ENCODE measurements at places on chromosomes 3 and 15.

DNA sequence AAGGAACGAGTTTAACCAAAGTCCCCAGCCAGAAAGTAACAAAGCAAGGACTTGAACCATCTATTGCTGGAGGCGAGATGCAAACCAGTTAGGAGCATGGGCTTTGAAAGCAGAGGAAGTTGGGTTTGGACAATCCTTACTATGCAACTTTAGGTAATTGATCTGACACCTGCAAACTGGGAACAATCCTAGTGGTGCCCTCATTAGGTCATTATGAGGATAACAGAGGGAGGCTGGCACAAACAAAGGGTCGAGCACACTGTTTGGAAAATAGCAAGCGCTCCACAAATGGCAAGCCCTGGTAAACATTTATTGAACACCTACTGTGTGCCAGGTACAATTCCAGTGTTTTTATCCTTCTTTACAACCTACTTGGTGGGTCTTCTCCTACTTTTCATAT lies 45.6 kb downstream of the WNT5A start:
- H3K27me3 ChIP-seq, result no peaks in the 10 kb centered on the region
- no peak overlapping the region for H3K27ac ChIP-seq
- H3K36me3 ChIP-seq, result no peaks in the 10 kb centered on the region
- DNase-seq, result no peak
- no peaks in the 10 kb centered on the region for H3K4me1 ChIP-seq
- H3K4me3 ChIP-seq, result no peak overlapping the region

GRCh38 chr15:84917452-84917851 lies 33.0 kb downstream of the SLC28A1 start:
- H3K27ac ChIP-seq, result no peak overlapping the region
- H3K4me3 ChIP-seq, result no peak overlapping the region
- no peaks in the 10 kb centered on the region for H3K36me3 ChIP-seq
- peaks cover 4% of the 10 kb centered on the region for H3K4me1 ChIP-seq

DNA sequence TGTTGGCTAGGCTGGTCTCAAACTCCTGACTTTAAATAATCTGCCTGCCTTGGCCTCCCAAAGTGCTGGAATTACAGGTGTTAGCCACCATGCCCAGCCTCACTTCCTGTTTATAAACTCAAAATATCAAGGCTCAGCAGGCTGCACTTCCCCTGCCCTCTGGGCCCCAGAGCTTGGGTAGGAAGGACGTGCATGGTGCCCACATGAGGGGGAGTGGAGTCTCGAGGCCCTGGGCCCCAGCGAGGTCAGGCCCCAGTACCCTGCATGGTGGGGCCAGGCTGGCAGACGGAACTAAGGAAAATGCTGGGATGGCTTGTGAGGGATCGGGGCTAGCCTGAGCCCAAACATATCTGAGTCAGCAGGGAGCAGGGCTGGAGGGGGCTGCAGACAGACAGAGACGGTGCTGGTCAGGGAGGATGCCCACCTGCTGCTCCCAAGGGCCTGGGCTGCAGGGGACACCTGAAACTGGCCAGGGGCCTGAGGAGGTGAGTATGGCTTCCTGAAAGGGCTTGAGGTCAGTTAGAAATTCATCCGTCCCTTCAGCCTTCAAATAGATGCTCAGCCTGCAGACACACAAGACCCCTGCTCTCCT lies 5.1 kb downstream of the SPTBN5 start:
- no peaks in the 10 kb centered on the region for H3K27me3 ChIP-seq
- H3K4me3 ChIP-seq, result no peak overlapping the region
- H3K4me1 ChIP-seq, result no peaks in the 10 kb centered on the region
- no peak for DNase-seq
- H3K27ac ChIP-seq, result no peak overlapping the region
- H3K36me3 ChIP-seq, result no peaks in the 10 kb centered on the region

- H3K27ac ChIP-seq, result no peak overlapping the region
- no peak for DNase-seq
- no peaks in the 10 kb centered on the region for H3K27me3 ChIP-seq
- no peak overlapping the region for H3K4me3 ChIP-seq
- H3K4me1 ChIP-seq, result no peaks in the 10 kb centered on the region
Observed at GRCh38 chr3:184780981-184781515, 30.9 kb upstream of the VPS8 start.

- H3K4me3 ChIP-seq, result no peak overlapping the region
- no peaks in the 10 kb centered on the region for H3K4me1 ChIP-seq
- no peak overlapping the region for H3K27ac ChIP-seq
Observed at GRCh38 chr3:141934354-141934753, 57.9 kb downstream of the ATP1B3 start.

DNA sequence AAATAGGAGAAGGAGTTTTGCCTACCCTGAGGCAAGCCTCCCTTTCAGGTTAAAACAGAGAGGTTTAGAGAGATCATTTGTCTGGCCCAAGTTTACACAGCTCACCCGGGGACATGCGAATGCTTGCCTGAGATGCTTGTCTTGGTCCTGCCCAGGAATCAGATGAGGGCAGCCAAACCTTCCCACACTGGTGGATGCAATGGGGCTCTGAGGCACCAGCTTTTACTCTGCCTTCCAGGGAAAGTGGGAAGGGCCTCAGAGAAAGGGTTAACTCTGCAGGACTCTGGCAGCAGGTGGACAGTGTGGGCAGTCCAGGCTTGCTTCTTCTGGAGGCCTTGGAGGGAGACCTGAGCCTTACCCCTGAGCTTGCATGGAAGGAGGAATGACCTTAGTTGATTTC lies 90.0 kb downstream of the LRRK1 start:
- H3K27me3 ChIP-seq, result no peaks in the 10 kb centered on the region
- no peak overlapping the region for H3K27ac ChIP-seq
- H3K36me3 ChIP-seq, result no peaks in the 10 kb centered on the region

DNA sequence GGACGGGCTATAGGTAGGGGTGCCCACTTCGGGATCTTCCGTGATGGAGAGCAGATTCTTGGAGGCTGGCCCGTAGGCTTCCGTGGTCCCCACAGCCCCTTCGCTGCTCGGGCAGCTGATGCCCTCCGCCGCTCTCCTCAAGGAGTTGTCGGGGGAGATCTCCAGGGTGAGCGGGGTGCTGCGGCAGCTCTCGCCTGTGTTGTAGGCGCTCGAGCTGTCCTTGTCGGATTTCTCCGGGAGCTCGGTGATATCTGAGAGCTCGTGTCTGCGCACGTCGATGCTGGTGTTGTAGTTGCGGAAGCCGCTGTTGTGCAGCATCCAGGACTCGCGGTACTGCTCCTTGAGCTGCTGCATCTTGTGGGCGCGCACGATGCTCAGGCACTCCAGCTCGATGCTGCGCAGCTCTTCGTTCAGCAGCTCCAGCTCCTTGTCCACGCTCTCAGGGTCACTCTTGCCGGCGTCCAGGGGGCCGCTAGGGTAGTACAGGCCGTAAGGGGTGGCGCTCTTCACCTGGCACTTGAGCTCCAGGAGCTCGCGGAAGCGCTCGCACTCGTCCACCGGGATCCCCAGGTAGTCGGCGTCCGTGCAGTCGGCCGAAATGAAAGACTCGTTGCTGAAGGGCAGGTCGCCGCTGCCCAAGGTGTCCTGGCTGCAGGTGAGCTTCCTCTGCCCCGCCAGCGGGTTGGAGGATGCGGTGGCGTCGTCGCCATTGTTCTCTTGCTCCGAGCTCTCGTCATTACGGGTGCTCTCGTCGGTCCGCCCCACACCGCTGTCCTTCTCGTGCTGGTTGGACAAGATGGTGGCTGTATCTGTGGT lies 240.4 kb downstream of the PDZRN3 start:
- no peak overlapping the region for H3K4me3 ChIP-seq
- no peak for DNase-seq
- no peaks in the 10 kb centered on the region for H3K36me3 ChIP-seq
- H3K4me1 ChIP-seq, result no peaks in the 10 kb centered on the region

DNA sequence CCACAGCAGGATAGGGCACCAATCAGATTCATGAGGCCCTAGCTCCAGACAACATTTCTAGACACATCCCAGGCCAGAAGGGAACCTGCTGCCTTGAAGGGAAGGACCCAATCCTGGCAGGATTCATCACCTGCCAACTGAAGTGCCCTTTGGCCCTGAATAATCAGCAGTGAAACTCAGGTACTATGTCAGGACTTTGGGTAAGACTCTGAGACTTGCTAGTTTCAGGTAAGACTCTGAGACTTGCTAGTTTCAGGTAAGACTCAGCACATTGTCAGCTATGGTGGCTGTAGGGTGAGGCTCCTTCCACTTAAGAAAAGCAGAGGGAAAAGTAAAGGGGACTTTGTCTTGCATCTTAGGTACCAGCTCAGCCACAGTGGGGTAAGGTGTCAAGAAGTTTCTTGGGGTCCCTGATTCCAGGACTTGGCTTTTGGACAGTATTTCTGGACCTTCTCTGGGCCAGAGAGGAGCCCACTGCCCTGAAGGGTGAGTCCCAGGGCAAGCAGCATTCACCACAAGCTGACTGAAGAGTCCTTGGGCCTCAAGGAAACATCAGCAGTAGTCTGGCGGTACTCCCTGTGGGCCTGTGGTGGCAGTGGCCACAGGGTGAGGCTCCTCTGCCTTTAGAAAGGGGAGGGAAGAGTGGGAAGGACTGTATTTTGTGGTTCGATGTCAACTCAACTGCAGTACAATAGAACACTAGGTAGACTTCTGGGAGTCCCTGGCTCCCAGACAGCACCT lies 13.7 kb upstream of the COL8A1 start:
- H3K4me1 ChIP-seq, result no peaks in the 10 kb centered on the region
- no peaks in the 10 kb centered on the region for H3K27me3 ChIP-seq
- no peaks in the 10 kb centered on the region for H3K36me3 ChIP-seq
- no peak for DNase-seq

- no peak overlapping the region for H3K27ac ChIP-seq
- H3K4me1 ChIP-seq, result no peaks in the 10 kb centered on the region
- no peak for DNase-seq
- H3K4me3 ChIP-seq, result no peak overlapping the region
- H3K27me3 ChIP-seq, result no peaks in the 10 kb centered on the region
Observed at GRCh38 chr3:99211309-99211708, 309.8 kb upstream of the DCBLD2 start.

GRCh38 chr3:67522081-67522480 lies 132.3 kb downstream of the SUCLG2 start:
- no peak overlapping the region for H3K27ac ChIP-seq
- no peaks in the 10 kb centered on the region for H3K4me1 ChIP-seq
- no peak for DNase-seq
- no peaks in the 10 kb centered on the region for H3K27me3 ChIP-seq

DNA sequence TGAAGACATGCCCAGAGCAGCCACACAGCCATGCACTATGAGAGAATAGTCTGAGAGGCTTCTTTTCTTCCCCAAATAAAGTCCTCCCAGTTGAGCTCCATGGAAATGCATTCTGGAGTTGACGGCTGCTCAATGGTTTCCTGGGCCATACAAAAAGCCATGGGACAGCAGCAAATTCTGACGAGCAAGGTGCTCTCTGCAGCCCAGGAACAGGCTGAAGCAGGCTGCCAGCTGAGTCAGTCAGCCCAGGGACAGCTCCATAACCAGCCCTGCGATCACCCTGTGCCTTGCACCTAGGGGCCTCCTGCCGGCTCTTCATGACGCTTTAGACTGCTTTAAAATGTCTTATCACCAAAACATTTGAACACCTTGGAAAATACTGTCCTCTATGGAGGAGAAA lies 256.3 kb upstream of the CHRNA7 start:
- no peaks in the 10 kb centered on the region for H3K36me3 ChIP-seq
- H3K4me3 ChIP-seq, result no peak overlapping the region
- no peak for DNase-seq
- no peak overlapping the region for H3K27ac ChIP-seq

DNA sequence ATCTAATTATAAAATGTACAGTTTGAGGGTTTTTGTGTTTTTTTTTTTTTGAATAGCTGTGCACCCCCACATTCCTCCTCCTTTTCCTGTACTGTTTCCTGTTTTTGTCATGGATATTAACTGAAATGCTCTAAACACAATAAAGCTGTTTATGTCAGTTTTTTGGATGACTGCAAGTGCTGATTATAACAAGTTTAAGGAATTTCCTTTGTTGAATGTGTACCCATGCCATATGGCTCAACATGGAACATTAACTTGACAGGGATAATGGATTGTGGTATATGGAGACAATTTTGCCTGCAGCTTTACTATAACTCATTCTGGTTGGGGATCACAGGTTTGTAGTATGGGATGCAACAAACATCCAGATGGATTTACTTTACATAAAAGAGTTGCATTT lies 216.4 kb downstream of the TCF12 start:
- DNase-seq, result no peak
- no peaks in the 10 kb centered on the region for H3K4me1 ChIP-seq
- no peaks in the 10 kb centered on the region for H3K27me3 ChIP-seq
- H3K36me3 ChIP-seq, result no peaks in the 10 kb centered on the region
- peak overlapping the region; percentile 33 for H3K27ac ChIP-seq
- no peak overlapping the region for H3K4me3 ChIP-seq

GRCh38 chr3:23754215-23754614 lies 51.5 kb upstream of the UBE2E1 start:
- no peaks in the 10 kb centered on the region for H3K36me3 ChIP-seq
- H3K27me3 ChIP-seq, result no peaks in the 10 kb centered on the region
- H3K4me1 ChIP-seq, result no peaks in the 10 kb centered on the region
- no peak overlapping the region for H3K4me3 ChIP-seq
- H3K27ac ChIP-seq, result no peak overlapping the region
- no peak for DNase-seq

- H3K27ac ChIP-seq, result peak overlapping the region; percentile 76
- DNase-seq, result no peak
- no peaks in the 10 kb centered on the region for H3K27me3 ChIP-seq
- H3K4me3 ChIP-seq, result no peak overlapping the region
- H3K4me1 ChIP-seq, result no peaks in the 10 kb centered on the region
Observed at GRCh38 chr3:190325923-190326322, 3.7 kb upstream of the CLDN1 start.

- H3K27me3 ChIP-seq, result no peaks in the 10 kb centered on the region
- H3K27ac ChIP-seq, result peak overlapping the region; percentile 81
- H3K4me1 ChIP-seq, result peaks cover 7% of the 10 kb centered on the region
- H3K4me3 ChIP-seq, result no peak overlapping the region
- no peaks in the 10 kb centered on the region for H3K36me3 ChIP-seq
Observed at GRCh38 chr15:43516185-43516584, 1.2 kb upstream of the MAP1A start.

GRCh38 chr3:45082142-45082538 lies 56.0 kb downstream of the CLEC3B start:
- no peak for DNase-seq
- no peak overlapping the region for H3K27ac ChIP-seq
- no peaks in the 10 kb centered on the region for H3K36me3 ChIP-seq
- no peaks in the 10 kb centered on the region for H3K27me3 ChIP-seq
- H3K4me3 ChIP-seq, result no peak overlapping the region
- peaks cover 1% of the 10 kb centered on the region for H3K4me1 ChIP-seq

GRCh38 chr15:96264801-96265515 lies 65.5 kb upstream of the NR2F2 start:
- no peaks in the 10 kb centered on the region for H3K36me3 ChIP-seq
- no peaks in the 10 kb centered on the region for H3K27me3 ChIP-seq
- peaks cover 4% of the 10 kb centered on the region for H3K4me1 ChIP-seq
- H3K4me3 ChIP-seq, result no peak overlapping the region

- no peak overlapping the region for H3K27ac ChIP-seq
- no peaks in the 10 kb centered on the region for H3K36me3 ChIP-seq
- no peaks in the 10 kb centered on the region for H3K4me1 ChIP-seq
- H3K27me3 ChIP-seq, result no peaks in the 10 kb centered on the region
- H3K4me3 ChIP-seq, result no peak overlapping the region
- no peak for DNase-seq
Observed at GRCh38 chr15:42121682-42122081, 27.3 kb upstream of the PLA2G4D start.

- H3K4me1 ChIP-seq, result no peaks in the 10 kb centered on the region
- no peak for DNase-seq
- H3K27me3 ChIP-seq, result no peaks in the 10 kb centered on the region
- no peaks in the 10 kb centered on the region for H3K36me3 ChIP-seq
Observed at GRCh38 chr3:120791010-120791409, 48.5 kb downstream of the GTF2E1 start.

Data from uterus (tissue), 4 donors.